Stimulated activated CD8-positive, alpha-beta memory T cell treated with anti-CD3 and anti-CD28 coated beads, Interleukin-15, amount 100 ng/mL, for 4 hours (primary cell): ENCODE measurements at places on chromosomes 2 and 18.

DNA sequence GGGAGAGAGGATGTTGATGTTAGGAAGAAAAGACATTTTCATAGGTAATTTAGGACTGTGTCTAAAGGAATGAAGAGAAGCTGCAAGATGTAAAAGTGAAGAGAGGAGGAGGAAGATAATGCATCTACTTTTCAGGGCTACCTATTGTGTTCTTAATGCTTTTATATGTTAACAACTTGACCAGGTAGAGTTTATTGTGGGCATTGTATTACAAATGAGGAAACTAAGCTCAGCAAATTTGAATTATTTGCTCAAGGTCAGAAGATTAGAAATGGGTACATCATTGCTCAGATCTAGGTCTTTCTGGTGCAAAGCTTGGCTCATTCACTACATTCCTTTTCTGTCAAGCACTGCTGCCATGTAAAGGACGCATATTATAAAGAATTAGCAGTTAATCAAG is 441.7 kb downstream of the THSD7B start:
- no peak for DNase-seq

- DNase-seq: no peak
Observed at GRCh38 chr18:29146068-29146467, 969.1 kb upstream of the CDH2 start.

DNA sequence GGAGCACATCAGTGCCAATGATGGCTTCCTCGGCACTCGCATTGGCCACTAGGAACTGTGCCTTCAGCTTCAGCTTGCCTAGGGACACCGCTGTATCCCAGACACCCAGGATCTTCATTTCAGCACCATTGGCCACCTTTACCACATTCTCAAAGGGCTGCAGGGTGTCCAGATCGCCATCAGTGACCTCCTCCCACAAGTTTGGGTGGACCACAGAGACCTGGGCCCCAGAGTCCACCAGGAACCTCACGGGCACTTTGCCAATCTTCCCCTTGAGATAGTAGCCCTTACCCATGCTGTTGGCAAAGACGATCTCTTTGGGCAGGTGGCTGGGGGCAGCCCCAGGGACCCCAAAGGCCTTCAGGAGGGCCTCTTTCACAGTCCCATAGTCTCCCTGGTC is 610 bp downstream of the ASPRV1 start:
- DNase-seq: no peak

DNA sequence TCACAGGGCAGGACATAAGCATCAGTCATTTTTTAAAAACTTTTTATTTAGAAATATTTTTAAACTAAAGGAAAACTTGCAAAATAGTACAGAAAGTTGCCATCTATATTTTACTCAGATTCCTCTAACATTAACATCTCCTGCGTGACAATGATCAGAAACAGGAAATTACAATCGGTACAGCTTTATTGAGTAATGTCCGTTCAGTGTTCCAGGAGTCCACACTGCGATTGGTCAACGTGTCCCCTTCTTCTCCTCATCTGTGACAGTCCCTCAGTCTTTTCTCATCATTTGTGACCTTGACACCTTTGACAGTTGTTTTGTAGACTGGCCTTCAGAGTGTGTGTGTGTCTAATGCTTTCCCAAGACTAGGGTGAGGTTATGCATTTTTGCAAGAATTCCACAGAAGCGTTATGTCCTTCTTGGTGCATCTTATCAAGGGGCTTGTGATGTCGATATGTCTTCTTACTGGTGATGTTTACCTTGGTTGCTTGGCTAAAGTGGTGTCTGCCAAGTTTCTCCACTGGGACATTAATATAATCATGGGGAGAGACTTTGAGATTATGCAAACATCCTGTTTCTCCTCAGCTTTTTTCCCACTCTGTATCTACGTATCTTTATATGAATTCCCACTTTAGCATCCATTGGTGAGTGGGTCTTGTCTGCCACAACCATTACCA is 21.4 kb upstream of the TMEM177 start:
- DNase-seq: no peak

- DNase-seq: no peak
Observed at GRCh38 chr2:209719034-209719433, 52.6 kb upstream of the UNC80 start.

DNA sequence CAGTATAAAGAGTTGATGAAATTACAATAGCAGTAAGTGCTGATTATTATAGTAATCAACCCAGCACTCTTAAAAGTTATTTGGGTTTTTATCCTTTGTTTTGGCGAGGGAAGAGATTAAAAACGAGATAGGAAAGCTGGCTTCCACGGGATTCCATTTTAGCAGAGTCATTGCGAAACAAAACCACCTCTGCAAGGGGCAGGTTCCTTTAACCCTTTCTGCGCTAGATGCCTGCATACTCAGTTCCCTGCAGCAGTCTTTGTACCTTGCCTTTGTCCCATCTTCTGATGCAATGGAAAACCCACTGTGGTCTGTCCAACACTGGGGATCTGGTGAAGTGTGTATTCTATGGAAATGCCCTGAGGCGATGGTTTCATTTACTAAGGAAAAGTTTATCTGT is 2.7 kb downstream of the YPEL5 start:
- no peak for DNase-seq

DNA sequence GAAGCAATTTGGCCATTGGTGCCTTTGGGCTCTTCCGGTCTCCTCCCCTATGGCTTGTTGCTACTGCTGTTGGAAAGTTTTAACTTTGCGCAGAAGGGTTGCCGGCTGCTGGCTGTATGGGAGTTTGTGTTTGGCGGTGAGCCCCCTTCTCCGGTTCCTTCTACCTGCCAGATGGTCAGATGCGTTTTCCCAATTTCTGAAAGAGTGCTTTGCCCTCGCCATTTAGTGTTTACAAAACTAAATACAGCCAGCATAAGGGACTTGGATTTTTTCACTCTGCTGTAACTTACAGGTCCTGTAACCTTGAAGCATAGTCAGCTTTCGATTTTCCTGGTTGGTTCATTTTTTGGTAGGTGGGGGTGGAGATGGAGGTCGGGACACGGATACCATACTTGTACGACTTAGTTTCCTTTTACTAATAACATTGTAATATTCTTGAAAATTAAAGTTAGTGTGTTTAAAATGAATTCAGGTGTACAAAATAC is 604 bp downstream of the COQ10B start:
- DNase-seq: no peak

GRCh38 chr2:10325278-10326145 is 22.8 kb downstream of the HPCAL1 start:
- DNase-seq: no peak

DNA sequence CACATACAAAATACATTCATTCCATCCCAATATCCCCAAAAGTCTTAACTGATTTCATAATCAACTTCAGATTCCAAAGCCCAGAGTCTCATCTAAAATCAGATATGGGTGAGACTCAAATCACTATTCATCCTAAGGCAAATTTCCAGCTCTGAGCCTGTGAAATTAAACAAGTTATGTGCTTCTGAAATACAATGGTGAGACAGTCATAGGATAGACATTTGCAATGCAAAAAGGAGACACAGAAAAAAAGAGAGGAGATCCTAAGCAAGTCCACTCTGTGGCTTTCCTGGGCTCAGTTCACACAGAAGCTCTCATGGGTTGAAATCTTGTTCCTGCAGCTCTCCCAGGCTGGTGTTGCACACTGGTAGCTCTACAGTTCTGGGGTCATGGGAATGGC is 18.3 kb downstream of the ZNF892 start:
- DNase-seq: no peak

DNA sequence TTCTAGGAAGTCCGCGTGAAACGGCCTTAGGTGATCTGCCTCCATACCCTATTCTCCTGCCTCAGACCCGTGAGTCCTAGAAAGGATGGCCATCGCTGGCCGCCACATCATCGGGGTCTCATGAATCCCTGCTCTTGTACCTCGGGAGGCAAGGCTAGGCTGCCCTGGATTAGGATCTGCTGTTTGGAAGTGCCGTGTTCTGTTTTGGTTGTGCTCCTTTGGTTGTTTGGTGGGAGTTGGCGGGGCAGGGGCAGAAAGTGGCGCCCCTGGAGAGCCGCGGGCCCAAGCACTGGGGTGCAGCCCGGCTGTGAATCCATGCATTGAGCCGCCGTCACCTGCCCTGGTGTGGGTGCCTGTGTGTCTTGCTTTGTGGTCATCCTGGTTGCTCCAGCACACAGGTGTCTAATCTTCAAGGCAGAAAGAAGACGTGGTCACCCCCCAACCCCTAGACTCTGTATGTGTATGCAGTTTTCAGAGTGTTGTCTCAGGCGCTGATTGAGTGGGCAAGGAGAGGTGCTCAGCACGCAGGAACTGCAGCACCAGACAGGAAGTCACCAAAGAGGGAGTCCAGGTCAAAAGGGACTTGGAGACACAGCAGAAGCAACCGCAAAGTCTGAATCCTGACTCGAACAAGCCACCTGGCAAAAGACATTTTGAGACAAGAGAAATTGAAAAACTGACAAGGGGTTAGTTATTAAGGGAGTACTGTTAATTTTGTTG is 80.0 kb upstream of the LDLRAD4 start:
- no peak for DNase-seq

GRCh38 chr2:223148516-223148915 is 96.5 kb downstream of the KCNE4 start:
- DNase-seq: no peak
